Activated CD4-positive, alpha-beta T cell treated with anti-CD3 and anti-CD28 coated beads, Interleukin-2, amount 50 U/mL, for 16 hours (primary cell): ENCODE measurements at places on chromosomes 7 and 10.

- DNase-seq = no peak
Observed at GRCh38 chr7:33459340-33459751, 330.0 kb downstream of the BBS9 start.

- DNase-seq = peak; percentile 73
Observed at GRCh38 chr7:131105799-131106680, 221.6 kb upstream of the MKLN1 start.

- no peak for DNase-seq
Observed at GRCh38 chr7:101650579-101651081, 21.5 kb upstream of the MYL10 start.

DNA sequence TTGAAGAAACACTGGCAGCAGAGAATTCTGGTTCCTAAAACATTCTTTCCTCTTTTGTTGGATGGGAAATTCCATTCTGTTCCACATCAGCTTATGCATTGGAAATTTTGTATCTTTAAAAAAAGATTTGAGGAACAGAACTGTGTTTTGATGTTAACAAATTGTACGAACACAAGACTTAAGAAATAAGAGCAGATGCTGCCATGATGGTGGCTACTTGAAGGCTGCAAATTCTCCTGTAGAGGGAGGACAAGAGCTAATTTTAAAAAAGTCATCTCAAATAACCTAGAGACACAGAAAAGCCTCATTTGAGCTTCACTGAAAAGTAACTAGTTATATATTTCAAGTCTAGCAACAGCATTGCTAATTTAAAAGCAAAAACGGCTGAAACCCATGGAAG lies 29.8 kb downstream of the NDUFB2 start:
- DNase-seq = no peak

GRCh38 chr7:37510043-37510634 lies 61.5 kb upstream of the ELMO1 start:
- peak; percentile 40 for DNase-seq

DNA sequence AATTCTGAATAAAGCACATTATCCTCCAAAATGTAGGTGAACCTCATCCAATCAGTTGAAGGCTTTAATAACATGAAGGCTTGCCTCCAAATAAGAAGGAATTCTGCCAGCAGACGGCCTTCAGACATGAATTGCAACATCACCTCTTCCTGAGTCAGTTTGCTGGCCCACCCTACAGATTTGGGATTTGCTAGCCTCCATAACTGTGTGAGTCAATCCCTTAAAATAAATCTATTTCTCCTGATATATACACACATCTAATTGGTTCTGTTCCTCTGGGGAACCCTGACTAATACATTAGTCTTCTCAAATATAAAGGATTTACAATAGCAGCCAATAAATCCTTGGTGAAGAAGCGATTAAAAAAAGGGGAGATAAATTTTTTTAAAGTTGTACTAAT lies 34.8 kb upstream of the OSBPL3 start:
- DNase-seq = no peak

- DNase-seq = no peak
Observed at GRCh38 chr10:48253970-48254657, 20.4 kb downstream of the FRMPD2 start.

DNA sequence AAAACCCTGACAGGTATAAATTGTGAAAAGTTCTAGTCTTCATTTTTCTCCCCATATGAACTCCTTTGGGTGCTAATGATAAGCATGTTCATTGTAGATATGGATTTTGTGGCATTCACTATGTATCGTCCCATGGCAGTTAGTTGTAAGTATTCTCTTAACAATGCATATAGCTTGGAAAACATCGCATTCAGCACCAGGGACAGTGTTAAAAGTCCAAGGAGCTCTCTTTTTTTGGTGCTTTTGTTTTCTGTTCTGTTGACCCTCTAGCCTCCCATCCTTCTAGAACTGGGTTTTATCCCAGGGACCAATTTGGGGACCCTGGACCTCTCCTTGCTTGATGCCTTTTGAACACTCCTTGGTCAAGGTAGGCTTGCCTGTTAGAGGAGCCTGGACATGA lies 37.7 kb downstream of the INSYN2A start:
- no peak for DNase-seq

GRCh38 chr7:80153446-80153845 lies 18.8 kb downstream of the GNAI1 start:
- no peak for DNase-seq

DNA sequence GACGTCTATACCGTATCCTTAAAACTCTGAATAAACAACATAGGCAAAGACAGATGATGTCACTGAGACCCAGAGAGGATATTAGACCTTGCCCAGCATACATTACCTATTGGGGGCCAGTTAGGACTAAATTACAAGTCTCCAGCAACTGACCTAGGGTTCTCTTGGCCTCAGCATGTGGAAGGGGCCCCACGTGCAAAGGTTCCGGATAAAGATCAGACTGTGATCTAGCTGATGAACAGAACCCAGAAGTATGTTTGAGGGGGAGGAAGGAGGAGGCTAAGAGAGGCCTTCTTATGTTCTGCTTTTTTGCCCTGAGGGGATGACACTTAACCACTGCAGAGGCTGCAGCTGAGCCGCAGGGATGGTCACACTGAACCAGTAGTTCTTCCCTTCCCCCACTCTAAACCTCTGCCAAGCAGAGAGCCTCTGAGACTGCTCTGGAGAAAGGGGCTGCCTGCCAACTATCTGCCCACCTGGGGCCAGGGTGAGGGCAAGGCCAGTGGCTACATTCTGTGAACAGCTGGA lies 24.0 kb upstream of the KMT2C start:
- no peak for DNase-seq

DNA sequence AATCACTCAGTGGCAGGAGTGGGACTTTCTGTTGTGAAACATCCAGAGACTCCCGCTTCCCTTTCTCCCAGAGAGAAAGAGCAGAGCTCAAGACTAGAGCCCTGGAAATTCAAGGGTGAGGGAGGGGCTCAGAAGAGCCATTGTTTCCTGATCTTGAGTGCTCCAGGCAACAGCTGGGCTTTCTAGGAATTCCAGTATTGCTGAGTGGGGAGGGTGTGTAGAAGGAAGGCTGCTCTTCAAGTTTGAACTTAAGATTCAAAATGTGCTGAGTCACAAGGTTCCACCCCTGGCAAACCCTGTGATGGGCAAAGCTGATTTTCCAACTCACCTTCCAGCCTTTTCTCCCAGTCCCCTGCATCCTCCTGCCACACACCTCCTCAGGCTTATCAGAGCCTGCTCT lies 42.3 kb upstream of the MSRB2 start:
- DNase-seq = no peak

- no peak for DNase-seq
Observed at GRCh38 chr7:29075606-29076005, 70.7 kb downstream of the CPVL start.

- no peak for DNase-seq
Observed at GRCh38 chr10:131907679-131908078, 6.9 kb downstream of the PPP2R2D start.

- DNase-seq = no peak
Observed at GRCh38 chr10:97574374-97575126, 2.0 kb downstream of the ANKRD2 start.

DNA sequence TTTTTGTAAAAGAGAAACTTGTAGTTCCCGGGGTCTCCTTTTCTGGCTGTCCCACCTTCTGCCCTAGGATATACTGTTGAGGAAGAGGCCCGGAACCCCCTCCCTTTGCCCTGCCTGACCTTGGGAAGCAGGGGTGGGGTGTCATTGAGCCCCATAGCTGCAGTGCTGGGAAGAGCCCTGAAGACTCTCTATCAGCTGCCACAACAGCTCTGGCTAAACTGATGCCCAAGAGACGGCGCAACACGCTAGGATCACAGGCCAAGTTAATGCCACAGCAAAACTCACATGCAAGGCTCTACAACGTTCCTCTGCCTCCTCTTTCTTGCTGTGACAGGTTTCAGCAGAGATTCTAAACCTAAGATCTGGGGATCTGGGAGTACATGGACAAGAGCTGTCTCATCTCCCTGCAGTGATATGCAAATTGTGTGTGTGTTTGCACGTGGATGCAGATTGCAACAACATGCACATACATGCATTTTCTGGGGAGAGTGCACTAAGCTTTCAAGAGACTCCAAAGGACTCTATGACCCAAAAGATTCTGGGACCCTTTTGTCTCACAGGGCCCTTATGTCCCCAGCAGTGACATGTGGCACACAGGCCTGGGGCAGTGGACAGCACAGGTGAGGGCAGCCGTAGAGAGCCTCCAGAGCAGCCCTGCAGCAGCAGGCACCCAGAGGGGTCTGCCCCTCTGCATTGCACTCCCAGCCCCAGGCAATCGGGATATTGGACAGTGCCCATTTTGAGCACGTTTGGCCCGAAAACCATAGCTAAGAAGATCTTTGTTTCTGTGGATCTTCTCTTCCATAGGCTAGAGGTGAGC lies 2.5 kb downstream of the RASSF4 start:
- no peak for DNase-seq
